ENCODE measurements at places on chromosomes 11 and 22.

- DNase-seq, result peak; percentile 30
These were observed 82.7 kb downstream of the RPL27A start for GRCh38 chr11:8765294-8765693.

- no peak for DNase-seq
These were observed 587 bp downstream of the SLC25A22 start for GRCh38 chr11:797296-798092.

DNA sequence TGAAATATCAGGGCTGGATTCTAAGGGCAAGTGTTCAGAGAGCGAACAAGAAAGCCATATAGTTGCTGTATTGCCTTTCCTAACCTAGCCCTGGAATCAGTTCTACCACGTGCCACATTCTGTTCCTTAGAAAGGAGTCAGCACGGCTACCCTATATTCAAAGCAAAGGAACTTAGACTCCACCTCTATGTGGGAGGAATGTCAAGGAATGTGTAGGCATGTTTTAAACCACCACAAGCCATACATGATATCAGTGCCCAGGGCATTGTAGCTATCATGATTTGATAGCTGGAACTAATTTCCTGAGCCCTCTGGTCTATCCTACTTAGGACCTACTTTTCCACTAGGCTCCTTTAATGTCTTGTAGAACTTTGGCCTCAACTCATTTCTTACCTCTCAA lies 2.5 kb upstream of the EIF4ENIF1 start:
- DNase-seq, result no peak

DNA sequence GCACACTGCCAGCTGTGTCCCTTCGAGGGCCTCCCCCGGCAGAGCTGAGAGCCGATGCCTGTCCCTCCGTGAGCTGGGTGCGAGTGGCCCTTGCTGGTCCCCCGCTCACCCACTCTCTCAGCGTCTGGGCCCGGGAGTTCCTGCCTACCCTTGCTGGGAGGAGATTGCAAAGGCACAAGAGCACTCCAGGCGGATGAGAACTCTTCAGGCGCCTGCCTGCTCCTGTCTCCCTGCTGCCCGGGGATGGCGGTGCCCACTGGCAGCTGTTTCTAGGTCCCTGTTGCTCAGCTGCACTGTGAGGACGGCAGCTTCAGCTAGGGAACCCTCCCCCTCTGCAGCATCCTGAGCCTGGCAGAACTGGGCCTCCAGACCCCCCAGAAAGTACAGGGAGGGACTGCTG lies 61.1 kb downstream of the FLRT1 start:
- no peak for DNase-seq

DNA sequence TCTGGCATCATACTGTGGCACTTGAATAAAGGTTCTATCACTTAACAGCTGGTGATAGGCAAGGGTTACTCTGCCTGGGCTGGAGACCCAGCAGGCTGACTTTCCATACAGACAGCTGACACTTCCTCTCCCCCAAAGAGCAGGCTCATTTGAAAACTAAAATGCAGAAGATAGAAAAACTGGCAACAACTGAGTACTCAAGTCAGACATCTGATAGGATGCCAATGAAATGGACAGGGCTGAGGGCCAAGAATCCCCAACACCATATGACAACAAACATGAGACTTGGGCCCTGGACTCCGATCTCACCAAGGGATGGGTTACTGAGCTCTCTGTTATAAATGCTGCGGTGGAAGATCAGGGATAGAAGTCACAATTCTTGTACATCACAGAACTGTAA lies 237.2 kb downstream of the LRRC4C start:
- no peak for DNase-seq

DNA sequence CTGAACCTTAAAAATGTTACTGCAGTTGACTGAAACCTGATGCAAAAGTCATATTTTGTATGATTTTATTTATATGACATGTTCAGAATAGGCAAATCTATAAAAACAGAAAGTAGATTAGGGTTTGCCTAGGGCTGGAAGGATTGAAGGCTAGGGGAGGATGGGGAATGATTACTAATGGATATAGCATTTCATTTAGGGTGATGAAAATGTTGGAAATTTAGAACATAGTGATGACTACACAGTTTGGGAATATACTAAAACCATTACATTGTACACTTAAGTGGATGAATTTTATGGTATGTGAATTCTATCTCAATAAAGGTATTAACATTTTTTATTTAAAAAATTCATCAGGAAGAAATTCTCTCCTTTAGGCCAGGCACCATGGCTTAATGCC lies 22.9 kb upstream of the PAFAH1B2 start:
- DNase-seq, result no peak

DNA sequence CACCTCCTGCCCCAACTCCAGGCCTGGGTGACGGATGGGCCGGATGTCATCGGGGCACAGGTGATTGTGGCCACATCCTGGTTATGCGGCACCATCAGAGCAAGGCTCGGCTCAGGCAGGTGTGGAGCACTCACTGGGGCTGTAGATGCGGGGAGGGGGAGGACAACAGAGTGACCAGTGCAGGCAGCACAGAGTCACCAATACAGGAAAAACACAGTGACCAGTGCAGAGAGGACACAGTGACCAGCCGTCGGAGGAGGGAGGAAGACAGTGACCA lies 209.1 kb downstream of the BRD1 start:
- DNase-seq, result no peak

- no peak for DNase-seq
These were observed 18.2 kb upstream of the C22orf42 start for GRCh38 chr22:32177221-32177765.

GRCh38 chr11:119808407-119809185 lies 79.6 kb upstream of the NECTIN1 start:
- no peak for DNase-seq

DNA sequence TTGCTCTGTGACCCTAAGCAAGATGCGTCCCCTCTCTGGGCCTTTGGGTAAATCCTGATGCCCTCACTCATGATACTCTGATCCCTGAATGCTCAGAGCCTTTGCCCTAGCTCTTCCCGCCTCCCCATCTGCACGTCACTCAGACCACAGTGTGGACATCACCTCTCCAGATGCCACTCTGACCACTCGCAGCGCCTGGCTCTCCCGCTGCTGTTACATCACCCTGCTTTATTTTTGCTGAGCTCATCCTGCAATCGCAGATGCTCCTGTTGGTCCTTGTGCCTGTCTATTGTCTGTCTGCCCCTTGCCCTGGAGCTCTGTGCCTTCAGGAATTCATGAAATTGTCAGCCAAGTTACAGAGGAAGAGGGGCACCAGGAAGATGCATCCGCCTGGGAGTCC lies 5.5 kb downstream of the OSM start:
- DNase-seq, result no peak

DNA sequence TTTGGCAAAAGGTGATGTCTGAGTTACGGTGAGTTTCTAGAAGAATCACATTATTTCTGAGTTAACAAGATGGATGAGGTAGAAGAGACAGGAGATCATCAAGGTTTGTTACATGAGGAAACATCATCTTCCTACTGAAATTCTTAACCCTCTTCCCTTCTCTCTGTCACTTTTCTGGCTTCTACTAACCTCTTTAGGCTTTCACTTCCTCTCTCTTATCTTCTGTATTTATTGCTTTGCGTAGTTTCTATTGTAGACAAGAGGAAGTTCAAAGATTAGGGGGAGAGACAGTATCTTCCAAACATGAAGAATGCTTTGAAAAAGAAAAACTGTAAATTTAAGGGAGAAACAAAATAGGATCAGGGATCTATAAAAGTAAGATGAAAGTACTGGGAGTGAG lies 75.4 kb downstream of the TRPC6 start:
- DNase-seq, result no peak

GRCh38 chr11:2890466-2891294 lies 5.1 kb upstream of the CDKN1C start:
- no peak for DNase-seq

DNA sequence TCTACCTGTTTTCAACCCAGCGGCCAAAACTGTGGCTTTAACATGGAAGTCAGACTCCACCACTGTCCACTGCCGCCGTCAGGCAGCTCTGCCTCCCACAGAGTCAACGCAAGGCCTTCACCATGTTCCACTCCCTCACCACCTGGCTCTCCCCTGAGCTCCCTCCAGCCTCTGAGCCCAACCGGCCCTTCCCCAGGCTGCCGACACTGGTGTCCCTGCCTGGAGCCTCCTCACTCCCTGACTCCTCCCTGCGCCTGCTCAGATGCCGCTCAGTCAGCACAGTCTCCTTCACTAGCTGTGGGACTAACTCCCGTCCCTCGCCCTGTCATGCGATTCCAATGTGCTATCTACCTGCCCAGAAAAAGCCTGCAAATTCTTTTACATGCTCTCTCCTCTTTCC lies 16.3 kb downstream of the SULT4A1 start:
- DNase-seq, result no peak

DNA sequence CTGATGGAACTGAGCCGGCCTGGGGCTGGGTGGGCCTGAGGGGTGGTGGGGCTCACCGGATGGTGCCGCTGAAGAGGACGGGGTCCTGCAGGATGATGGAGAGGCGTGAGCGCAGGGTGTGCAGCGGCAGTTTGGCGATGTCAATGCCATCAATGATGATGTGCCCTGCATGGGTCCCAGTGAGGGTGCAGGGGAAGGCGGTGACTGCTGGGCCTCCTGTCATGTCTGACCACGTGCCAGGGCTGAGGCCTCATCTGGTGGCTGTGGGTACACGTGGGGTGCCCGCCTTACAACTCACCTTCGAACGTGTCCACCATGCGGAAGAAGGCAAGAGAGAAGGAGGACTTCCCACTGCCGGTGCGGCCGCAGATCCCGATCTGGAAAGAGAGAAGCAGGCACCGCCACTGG lies 7.1 kb upstream of the KCNJ11 start:
- no peak for DNase-seq

DNA sequence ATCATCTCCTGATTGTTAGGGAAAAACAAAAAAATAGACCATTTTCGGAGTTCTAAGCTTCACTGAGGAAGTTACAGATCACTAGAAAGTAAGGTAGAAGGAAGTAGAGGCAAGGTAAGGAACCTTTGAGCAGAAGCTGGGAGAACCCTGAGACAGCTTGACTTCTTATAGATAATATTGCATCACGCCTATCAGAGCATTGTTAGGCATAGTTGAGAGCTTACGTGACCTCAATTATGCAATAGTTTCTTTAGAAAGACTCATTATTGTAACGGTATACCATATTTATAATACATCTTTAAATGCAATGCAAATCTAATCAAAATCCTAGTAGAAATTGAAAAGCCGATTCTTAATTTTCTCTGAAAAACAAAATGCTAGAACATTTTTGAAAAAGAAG lies 4.9 kb downstream of the TBRG1 start:
- DNase-seq, result no peak
